ENCODE measurements at places on chromosomes 5 and 9.

DNA sequence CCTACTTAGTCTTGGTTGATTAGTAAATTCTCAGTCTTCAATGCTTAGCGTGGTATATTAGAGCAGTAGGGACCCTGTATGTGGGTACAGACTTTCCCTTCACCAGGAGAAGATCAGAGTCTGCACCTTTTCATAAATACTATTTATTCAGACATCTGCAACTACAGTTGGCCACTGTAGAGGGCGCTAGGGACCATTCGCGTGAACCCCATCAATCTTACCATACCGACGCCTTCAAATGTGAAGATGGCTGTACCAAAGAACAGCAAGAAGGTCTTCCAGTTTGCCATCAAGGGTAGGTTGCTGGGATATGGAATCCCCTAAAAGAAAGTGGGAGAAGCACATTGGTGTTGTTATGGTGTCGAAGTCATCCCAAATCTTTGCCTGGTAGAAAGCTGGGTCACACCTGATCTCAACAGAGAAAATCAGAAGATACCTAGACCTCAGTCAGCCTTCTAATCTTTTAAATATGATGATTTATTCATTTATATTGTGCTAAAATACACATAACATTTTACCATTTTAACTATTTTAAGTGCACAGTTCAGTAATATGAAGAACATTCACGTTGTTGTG, 19.1 kb downstream of the SLC36A3 start:
- DNase-seq = no peak

DNA sequence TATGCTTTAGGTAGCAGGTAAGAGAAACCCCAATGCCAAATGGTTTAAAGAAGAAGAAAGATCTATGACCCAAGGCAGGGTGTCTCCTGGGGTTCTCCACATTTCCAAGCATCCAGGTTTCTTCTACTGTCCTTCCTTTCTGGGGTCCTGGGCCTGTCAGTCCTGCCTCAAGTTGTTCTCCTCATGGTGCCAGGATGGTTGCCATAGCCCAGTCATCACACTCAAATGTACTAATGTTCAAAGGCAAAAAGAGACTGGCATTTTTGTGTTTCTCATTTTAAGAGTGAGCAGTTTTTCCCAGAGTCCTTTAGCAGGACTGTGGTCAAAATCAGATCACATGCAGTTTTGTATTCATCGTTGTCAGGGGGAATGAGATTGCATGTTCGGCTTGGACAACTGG, 59.9 kb upstream of the BOD1 start:
- no peak for DNase-seq

GRCh38 chr9:129164246-129164930, 13.7 kb downstream of the IER5L start:
- DNase-seq = peak; percentile 62

DNA sequence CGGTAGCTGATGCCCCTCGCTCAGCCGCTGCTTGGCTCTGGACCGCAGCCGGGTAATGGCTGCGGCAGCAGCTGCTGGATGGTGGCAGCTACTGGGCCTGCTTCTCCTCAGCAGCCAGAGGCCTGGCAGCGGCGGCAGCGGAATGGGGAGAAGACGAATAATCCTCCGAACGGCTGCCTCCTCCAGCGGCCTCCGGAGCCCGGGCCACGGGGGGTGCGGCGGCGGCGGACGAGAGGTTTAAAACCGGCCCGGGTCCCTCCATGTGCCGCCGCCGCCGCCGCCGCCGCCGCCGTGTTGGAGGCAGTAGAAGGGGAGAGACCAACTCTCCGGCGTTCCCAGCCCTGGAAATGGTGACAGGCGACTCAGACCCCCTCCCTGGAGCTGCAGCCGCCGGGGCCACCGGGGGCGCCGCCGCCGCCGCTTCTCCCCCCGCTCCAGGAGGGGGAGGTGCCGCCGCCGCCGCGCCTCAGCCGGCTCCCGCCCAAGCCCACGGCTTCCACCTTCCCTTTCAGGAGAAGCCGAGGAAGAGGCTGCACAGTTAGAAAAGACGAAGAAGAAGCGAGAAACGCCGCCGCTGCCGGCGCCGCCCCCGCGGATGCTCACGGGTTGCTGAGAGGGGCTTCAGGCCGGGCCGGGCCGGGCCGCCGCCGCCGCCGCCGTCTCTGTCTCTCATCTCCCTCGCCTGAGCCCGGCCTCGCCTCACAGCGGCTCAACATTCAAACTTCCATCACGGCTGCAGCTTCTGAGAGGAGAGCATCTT, 118.4 kb upstream of the PRSS3 start:
- DNase-seq = peak; percentile 4

GRCh38 chr9:121597698-121598166, 53.7 kb upstream of the DAB2IP start:
- DNase-seq = no peak

- DNase-seq = no peak
Measured at GRCh38 chr5:168939887-168940544, 360.8 kb upstream of the PANK3 start.

DNA sequence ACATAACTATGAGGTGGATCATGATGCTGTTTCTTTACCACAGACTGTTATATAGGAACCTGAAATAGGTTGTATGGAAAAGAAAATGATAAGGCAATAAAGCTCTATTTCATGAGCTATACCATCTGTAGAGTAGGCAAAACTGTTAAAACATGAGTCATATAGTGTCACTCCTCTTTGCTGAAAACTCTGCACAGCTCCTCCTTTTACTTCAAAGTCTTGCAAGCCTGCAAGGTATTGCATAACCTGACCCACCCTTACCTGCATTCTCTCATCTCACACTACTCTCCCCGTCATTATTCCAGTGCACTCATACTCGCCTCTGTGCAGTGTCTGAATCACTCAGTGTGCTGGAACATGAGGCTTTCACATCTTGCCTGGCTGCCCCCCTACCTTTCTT, 790.1 kb downstream of the EFNA5 start:
- no peak for DNase-seq
